Tibial artery (tissue), 4 donors: ENCODE measurements at places on chromosomes 5 and 9.

DNA sequence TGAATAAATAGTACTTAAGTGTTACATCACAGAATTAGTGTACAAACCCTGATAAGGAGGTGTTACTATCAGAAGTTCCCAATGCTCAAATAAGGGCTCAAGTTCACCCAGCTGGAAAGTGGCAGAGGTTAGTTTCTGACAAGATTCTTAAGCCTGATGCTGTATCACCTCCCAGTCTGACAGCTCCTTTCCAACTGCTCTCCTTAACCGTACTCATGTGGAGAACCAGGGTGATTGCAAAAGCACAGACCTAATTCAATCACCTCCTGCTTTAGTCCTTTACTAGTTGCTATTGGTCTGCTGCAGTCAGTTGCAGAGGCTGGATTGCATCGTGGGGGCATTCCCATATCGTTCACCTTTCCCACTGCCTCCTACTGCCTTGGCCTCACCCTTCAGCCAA, 100.4 kb upstream of the ZNF618 start:
- DNase-seq = no peak

DNA sequence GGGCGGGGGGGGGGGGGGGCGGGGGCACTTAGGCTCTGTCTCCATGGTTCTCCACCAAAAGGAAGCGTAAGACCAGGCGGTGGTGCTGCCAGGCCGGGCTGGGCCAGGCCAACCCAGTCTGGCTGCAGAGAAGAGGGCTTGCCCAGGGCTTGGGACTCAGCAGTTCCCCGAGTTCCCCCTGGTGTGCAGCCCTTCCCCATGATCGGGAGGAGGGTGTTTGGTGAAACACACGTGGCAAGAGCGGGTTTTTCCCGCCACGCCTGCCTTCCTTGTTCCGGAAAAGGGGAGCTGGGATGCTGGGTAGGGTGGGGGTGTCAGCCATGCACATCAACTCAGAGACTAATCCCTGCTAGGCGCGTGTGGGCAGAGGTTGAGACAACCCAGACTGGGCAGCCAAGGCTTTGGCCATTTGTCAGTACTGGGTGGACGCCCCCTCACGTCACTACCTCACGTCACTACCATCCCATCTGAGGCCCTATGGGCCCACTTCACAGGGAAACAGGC, 32.9 kb downstream of the PRRX2 start:
- DNase-seq = peak; percentile 86

GRCh38 chr9:132572921-132573320, 9.5 kb upstream of the BARHL1 start:
- DNase-seq = no peak

DNA sequence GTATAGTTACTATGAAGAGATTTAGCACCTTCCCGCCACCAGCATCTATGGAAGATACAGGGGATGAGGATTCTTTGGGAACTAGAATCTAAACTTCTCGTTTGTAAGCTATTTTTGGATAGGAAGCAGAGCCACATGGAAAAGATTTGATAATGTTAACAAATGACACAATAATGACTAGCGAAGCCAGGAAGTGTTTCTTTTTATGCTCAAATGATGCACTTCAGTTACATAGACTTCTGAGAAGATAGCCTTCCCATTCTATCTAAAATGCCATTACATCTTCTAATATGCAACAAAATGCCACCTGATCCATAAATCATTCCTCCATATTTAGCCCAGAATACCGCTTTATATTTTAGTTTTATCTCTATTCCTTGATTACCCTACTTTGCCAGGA, 17.0 kb upstream of the TNC start:
- DNase-seq = no peak

DNA sequence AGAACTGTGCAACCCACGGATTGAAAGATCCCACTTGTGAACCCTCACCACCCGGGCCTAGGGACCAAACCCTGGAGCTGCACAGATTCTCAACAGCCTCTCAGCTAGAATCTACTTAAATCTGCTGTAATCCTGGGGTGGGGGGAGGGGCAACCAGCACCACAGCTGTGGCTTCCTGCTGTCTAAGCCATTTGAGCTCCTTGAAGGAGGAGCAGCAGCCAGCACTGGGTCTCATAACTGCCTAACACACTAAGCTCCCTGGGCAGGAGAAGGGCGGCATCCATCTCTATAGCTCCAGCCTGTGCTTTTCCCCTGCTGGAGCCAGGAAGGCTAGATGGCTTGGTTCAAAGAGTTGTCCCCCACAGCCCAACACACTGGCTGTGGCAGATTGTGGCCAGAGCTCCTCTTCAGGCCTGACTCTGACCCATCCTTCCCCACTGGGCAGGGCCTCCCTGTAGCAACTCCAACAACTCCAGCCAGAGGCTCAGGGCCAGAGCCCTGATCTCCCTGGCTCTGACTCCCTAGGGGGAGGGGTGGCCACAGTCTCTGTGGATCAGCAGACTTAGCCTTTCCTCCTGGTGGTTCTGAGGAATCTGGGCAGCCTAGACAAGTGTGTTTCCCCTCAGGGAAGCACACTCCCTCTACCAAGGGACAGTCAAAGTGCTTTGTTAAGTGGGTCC, 72.0 kb upstream of the C9orf72 start:
- DNase-seq = no peak

DNA sequence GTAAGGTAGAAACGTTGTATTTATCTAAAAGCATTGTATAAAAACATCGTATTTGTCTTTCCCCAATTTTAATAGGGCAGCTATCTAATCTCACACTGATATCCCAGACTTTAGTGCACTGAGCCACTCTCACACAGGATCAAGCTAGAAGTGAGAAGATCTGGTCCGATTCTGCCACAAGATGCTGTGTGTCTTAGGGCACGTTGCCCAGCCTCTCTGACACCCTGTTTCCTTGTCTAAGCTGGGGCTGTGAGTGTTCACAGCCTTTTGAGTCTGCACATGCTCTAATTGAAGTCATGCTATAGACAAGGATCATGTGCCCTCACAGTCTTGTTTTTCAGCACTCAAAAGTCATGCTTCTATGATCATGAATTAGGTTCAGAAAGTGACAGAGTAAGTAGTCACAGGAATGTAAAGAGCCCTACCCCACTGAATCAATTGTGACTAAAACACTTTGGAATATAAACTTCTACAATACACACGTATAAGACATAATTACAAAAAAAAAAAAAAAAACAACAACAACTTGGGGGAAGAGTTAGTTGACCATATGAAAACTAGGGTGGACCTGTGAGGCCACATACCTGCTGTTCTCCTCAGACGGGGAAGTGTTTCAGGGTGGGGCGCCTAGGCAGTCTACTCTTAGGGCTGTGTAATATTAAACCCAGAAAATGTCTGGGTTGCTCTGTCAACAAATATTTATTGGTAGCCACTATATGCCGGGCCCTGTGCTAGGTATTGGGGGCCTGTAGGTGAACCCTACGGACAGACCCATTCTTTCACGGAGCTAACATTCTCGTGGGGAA, 893 bp upstream of the ABLIM3 start:
- no peak for DNase-seq

GRCh38 chr5:80411589-80412219, 3.8 kb downstream of the ZFYVE16 start:
- DNase-seq = no peak

GRCh38 chr9:29160763-29161353, 1587.6 kb upstream of the C9orf72 start:
- DNase-seq = no peak

- no peak for DNase-seq
Measured at GRCh38 chr5:141898448-141899049, 20.3 kb upstream of the PCDH1 start.

GRCh38 chr5:78500871-78501270, 140.5 kb downstream of the SCAMP1 start:
- DNase-seq = no peak

DNA sequence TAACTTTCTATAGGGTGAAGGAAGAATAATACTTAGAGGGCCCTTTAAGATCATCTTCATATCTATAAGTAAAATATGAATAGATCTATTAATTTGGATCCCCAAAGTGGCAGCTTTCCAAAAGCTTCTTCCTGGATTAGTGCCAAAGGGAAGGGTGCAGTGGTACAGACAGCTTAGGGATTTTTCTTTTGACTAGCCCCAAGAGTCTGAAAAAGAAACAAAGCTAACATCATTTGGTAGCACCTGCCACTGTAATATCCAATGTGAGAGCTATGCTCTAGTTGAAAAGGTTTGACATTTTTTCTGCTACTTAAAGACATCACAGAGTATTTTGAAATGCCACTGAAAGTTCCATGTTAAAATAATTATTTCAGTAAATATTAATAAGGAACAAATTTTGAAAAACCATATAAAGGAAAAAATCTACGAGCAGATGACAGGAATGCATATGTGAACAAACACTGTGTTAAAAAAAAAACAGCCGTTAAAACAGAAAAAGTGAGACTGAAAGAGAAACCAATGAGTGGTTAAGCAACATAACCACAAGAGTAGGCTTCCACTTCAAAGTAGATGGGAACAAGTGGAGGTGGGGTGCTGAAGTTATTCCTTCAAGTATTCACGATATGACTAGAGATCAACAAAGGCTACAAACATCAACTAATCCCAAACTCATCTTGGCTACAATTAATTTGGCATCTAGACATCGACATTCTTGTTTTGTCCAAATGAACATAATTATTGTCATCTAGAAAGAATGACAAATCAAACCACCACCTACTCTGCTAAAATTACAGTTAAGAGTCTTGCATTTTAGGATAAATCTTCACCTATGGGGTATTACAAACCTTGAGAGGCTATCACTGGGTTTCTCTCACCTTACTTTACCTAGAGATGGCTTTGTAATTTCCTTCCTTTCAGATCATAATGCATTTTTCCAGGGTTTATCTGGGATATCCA, 137.5 kb downstream of the CPLANE1 start:
- DNase-seq = no peak

DNA sequence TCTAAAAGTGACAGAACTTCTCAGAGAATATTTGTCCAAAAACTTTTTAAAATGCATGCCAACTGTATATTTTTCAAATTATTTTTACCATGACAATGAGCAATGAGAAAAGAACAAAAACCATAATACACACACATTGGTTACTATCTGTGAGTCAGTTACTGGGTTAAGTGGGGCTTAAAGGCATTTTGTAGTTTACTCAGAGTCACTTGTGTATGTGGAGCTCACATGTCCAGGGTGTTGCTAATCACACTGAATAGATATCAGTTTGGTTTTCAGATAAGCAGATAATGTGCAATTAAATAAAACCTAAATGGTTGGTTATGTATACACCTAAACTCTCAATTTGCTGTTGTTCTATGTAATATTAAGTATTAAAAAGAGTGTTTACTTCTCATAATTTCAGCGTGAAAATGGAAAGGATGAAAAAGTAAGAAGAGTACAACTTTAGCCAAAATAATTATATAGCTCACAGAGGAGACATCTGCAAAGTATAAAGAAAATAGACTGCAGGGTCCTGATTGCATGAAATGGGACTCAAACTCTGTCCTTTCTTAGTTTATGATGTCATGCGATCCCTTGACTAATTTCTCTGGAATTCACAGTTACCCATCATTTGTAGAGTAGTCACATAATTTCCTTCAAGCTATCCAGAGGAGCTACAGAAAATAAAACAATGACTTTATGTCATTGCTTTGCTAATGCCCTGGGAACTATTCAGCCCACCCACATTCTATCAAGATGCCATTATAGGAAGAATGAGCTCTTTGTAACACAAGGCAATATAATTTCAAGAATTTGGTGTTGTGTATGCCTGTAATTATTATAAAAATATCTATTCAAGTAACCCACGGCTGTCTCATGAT, 388.0 kb upstream of the ZNF608 start:
- no peak for DNase-seq

DNA sequence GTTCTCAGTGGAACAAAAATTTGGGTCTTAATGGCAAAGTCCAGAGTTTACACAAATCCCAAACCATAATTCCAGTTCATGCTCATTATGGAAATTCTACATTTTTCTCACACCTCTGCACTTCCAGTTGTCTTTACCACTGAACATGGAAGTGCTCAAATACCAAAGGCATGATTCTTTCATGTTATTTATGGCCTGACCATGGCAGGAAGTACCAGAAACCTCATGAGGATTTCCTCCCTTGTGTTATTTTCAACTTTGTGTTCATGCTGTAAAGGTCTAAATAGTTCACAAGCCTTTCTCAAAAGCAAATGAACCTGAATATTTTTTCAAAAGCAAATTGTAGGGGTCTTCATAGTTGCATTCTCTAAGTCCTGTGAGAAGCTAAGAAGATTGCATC, 82.0 kb upstream of the ITGA1 start:
- DNase-seq = no peak
